Mammary epithelial cell (primary cell): ENCODE measurements at places on chromosomes 5 and 9. TPM values are rescaled to one million over a fixed set of nuclear protein-coding genes. Genes with fewer than 3 reads are reported as not detected.
A peak's percentile ranks its signal among the peaks of the same experiment; 100 is the strongest.

DNA sequence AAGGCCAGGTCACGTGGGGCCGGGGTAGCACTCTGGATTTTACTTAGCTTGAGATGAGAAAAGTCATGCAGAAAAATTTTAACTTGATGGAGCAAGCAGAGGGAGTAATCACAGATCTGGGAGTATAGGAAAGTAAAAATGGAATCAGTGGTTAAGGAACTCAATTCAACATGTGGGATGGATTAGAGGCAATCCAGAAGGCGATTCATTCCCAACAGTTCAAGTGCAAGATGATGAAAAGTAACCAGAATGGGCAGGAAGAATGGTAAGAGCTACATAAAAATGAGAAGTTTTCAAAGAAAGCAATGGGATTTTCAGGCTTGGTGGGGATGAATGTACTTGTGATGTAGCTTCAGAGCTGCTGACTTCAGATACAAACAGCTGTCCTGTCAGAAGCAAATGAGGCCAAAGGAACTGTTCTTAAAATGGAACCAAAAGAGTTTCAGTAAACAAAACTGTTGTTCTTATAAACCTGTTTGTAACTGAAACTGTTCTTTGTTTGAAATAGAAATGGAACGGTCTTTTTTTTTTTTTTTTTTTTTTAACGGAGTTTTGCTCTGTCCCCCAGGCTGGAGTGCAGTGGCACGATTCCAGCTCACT, 5.6 kb upstream of the SEC24A start:
- DNase-seq = no peak

GRCh38 chr5:148540647-148541046, 113.7 kb downstream of the HTR4 start:
- DNase-seq = peak; percentile 4

DNA sequence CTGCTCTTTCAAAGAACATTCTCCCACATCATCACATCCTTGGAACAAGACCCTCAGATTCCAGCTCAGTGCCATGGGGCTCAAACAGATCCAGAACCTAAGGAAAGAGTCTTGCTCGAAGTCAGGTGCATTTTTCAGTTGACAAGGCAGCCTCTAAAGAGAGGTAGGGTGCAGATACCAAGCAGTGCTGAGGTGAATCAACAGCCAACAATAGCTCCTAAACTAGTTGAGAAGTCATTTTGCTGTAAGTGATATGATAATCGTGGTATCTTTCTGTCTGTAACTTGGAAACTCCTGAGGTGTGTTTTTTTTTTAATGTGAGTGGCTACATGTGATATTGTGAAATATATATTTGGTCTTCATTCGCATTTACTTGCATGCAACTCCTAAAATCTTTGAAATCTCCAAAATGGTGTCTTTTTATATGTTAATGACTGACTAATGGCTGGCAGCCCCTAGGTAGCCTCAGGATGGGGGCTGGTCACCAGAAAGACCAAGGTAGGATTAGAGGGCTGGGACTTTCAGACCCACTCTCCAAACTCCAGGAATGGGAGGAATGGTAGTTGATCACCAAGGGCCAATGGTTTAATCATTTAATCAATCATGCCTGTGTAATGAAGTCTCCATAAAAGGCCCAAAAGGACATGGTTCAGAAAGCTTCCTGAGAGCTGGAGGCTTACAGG, 96.6 kb downstream of the SERINC5 start:
- DNase-seq = no peak

- no peak for DNase-seq
Measured at GRCh38 chr5:95035891-95036685, 248.8 kb downstream of the MCTP1 start.

The SNAPC4 gene
- polyA plus RNA-seq = 2.9 TPM
